ENCODE measurements at places on chromosomes 3 and 15. TPM values are rescaled to one million over a fixed set of nuclear protein-coding genes. Genes with fewer than 3 reads are reported as not detected.

The PRR20G gene
- total RNA-seq: not detected

The CLEC3B gene
- 33.1 TPM for total RNA-seq

The UBAP1L gene
- total RNA-seq: 0.95 TPM

The CERS3 gene
- not detected for total RNA-seq

The ZNF80 gene
- total RNA-seq: not detected

The GATM gene
- total RNA-seq: 0.16 TPM
